ENCODE measurements at places on chromosomes 1 and 21.

DNA sequence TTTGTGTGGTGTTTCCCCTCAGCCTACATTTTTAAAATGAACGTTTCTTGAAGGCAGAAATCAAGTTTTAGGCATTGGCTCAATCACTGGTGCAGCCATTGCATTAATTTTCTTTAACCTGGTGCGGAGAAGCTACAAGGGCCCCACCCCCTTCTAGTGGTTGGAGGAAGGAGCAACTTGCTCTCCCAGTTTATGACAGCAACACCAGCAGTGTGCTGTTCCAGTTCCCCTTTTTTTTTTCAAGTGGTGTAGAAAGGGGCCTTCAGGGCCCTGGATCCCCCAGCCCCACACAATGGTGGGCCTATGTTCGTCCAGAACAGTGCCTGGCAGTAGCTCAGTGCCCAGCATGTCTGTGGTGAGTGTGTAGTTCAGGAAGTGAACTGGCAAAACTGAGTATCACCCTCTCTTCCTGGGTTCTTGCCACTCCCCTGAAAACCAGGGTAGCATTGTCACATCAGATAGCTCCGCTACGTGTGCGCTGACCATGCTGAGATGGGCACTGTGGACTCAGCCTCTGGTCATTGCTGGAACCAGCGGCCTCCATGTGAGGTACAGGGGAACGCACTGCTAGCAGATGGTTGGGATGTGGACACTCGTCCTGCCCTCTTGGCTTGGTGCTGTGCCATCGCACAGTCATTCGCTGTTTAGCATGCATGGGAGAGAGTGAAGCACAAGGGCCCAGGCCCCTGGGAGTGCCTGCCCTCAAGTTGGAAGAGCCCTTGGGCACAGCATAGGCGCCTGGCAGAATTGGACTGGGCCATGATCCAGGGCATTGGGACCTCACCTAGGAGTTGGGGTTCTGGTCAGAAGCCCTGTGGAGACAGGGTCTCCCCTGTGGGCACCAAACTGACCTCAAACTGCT is 7.2 kb downstream of the ARF1 start:
- no peak for DNase-seq
- H3K27ac ChIP-seq: peak overlapping the region; percentile 53
- no peak overlapping the region for H3K4me3 ChIP-seq
- H3K4me1 ChIP-seq: peaks cover 72% of the 10 kb centered on the region
- H3K27me3 ChIP-seq: no peaks in the 10 kb centered on the region
- H3K36me3 ChIP-seq: peaks cover 9% of the 10 kb centered on the region

- DNase-seq: no peak
- H3K36me3 ChIP-seq: no peaks in the 10 kb centered on the region
- H3K27me3 ChIP-seq: no peaks in the 10 kb centered on the region
These were observed 34.4 kb downstream of the LGR6 start for GRCh38 chr1:202227997-202228401.

DNA sequence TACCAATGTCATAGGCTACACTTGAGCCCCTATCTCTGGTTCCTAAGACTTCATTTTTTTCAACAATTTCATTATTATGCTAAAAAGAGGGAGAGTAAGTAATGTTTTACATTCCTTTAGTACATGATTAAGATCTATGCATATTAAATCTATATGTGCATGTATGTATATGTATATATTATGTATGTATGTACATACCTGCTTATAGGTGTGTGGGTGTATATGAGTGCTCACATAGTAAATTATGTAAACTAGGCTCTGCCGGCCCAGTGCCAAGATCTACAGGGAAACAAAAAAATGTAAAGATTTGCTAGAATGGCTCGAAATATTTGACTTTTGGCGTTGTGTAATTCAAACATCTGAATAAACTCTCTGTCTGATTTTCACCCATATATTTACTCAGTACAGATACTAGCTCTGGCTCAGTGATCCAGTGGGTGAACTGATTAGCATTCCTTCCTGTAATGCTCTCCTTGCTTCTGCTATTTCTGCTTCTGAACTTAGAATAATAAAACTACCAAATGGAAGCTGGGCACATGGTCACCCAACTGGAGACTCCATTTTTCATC is 113.1 kb upstream of the FGGY start:
- no peak overlapping the region for H3K27ac ChIP-seq
- no peak overlapping the region for H3K4me3 ChIP-seq
- DNase-seq: no peak

DNA sequence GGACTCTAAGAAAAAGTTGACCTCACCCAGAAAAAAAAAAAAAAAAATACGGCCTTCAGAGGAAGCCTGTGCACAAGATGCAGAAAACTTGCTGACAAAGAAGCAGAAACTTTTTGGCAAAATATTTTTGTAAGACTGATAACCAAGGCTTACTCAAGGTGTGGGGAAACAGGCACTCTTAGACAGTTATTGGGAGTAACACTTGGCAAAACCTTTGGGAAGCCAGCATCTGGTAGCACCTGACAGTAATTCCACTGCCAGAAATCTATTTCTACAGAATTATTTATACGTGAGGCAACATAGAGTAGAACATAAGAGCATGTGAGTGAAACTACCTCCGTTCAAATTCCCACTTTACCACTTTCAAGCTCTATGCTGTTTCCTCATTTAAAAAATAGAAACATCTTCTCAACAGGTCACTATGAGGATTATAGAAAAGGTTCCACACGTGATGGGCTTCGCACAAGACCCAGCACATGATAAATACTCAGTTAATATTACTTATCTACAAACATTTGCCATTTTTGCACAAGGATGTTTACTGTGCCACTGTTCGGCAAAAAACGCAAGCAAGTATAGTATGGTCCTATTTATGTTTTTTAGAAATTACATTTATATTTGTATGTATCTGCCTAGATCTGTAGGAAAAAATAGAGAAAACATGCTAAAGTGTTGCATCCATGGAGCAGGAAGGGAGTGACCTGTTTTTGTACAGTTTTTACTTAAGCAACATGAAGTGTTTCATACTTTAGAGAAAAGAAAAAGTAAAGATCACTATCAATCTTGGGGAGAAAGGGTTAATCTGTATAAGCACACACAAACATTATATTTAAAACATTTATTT is 22.2 kb downstream of the MRPL39 start:
- no peak overlapping the region for H3K4me3 ChIP-seq
- no peaks in the 10 kb centered on the region for H3K27me3 ChIP-seq
- peaks cover 12% of the 10 kb centered on the region for H3K36me3 ChIP-seq
- no peak overlapping the region for H3K27ac ChIP-seq

DNA sequence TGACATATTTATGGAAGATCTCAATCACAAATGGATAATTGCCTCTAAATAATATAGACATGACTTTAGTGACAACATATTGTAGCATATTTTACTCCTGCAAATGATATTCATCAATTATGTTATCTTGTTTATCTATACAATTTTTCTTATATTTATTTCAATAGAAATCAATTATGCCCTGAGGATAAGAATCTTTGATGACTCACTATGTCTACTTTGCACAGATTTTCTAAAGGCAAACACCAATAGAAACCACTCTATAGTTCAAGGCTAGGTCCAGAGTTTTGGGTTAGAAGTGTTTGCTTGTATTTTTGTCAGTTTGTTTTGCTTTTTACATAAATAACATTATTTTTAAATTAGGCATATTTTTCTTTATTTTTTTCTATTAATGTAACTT is 879.0 kb downstream of the LTN1 start:
- no peaks in the 10 kb centered on the region for H3K27me3 ChIP-seq
- no peak for DNase-seq
- no peaks in the 10 kb centered on the region for H3K4me1 ChIP-seq

DNA sequence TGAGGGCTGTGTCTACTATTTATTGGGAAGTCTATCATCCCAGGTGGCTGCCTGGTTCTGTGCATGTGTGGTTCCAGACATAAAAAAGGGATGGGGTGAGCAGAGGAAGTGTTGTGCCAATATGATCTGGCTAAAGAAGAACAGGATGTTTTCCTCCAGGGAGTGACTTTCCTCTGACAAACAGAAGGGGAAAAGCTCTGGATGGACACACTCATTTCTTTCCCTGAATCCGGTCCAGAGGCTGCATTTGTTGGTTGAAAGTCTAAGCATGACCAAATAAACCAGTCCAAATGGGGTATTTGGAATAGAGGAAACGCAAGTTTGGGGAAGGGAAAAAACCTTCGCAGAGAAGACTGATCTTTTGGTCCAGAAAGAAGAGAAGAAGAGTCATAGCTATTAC is 12.7 kb downstream of the GREM2 start:
- H3K4me3 ChIP-seq: no peak overlapping the region
- no peaks in the 10 kb centered on the region for H3K27me3 ChIP-seq
- H3K27ac ChIP-seq: no peak overlapping the region
- no peaks in the 10 kb centered on the region for H3K4me1 ChIP-seq

DNA sequence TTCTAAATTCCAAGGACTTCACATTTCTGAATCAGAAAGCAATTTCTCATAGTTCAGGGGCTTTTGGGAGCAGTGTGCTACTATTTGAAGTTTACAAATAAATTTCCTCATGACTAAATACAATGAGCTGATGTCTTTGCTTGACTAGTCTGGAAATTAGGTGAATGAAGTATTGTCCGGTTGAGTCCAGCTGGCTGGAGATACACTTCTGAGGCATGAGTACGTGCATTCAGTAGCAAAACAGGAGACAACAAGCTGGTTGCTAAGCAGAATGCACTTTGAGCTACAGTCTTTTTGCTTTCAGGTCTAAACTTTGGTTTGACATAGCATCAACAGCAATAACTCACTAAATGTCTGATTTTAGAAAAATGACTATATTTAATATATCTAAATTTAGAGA is 27.1 kb downstream of the ZNHIT6 start:
- no peak overlapping the region for H3K27ac ChIP-seq
- H3K4me1 ChIP-seq: no peaks in the 10 kb centered on the region
- no peak for DNase-seq
- H3K27me3 ChIP-seq: no peaks in the 10 kb centered on the region
- H3K4me3 ChIP-seq: no peak overlapping the region

Data from effector memory CD4-positive, alpha-beta T cell (primary cell).